ENCODE measurements at places on chromosomes 1 and 21.

DNA sequence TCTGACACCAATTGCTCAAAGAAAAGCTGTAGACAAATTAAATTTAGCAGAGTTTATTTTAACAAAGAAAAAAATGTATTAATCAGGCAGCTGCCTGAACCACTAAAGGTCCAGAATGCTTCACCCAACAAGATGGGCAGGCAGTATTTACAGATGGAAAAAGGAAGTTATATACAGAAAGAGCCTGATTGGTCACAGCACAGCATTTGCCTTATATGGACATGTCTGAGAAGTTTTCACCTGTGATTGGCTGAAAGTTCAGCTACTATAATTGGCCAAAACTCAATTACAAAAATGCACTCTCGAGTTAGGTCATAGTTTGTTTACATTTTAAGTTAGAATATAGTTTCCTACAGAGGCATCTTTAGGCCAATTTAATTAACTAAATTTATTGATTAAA, 15.1 kb upstream of the FMO1 start:
- DNase-seq: no peak

DNA sequence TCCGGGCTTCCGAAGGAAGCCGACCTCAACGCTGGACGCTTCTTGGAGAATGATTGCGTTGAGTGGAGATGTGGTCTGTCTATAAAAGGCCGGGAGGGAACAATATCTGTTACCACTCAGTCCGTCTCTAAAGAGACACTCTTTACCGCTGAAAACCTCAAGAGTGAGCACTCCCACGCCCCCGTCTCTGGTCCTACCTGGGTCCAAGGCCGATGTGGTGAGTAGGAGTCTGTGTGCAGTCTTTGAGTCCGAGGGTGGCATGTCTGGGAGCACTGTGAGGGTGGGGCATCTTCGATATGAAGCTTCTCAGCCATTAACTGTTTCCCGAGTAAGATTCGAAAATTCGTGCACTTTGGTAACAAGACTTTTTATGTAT, 576 bp downstream of the ZFP69 start:
- no peak for DNase-seq

- peak; percentile 77 for DNase-seq
These were observed 199.3 kb upstream of the TMEM51 start for GRCh38 chr1:14954210-14954609.

DNA sequence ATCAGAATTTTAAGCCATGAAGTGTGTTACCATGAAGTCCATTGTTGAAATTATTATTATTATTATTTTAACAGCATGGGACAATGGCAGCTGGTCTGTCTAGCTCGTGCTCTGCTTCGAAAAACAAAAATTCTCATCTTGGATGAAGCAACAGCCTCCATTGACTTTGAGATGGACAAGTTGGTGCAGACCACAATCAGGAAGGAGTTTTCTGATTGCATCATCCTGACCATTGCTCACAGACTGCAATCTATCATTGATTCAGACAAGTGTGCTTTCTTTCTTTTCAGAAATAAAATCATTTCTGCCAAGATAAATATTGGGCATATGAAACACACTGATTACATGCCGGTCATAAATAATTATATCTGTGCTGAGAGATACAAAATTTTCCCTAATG, 21.0 kb downstream of the HSPA13 start:
- no peak for DNase-seq
